ENCODE measurements at places on chromosomes 6 and 20.

DNA sequence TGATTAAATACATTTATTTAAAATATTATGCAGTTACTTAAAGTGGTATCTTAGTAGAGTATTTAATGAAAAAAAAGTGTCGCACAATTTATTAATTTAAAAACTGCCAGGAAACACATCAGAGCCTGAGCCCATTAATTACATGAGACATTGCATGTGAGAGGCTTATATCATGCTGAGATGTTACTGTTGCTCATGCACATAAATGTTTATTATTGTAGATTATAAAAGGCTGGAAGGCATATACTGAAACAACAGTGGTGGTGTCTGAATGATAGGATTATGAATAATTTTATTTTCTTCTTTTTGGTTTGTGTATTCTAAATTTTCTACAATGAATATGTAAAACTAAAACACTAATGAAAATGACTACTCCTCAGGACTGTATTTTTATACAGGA, 45.7 kb upstream of the TXNDC5 start:
- no peak for DNase-seq

DNA sequence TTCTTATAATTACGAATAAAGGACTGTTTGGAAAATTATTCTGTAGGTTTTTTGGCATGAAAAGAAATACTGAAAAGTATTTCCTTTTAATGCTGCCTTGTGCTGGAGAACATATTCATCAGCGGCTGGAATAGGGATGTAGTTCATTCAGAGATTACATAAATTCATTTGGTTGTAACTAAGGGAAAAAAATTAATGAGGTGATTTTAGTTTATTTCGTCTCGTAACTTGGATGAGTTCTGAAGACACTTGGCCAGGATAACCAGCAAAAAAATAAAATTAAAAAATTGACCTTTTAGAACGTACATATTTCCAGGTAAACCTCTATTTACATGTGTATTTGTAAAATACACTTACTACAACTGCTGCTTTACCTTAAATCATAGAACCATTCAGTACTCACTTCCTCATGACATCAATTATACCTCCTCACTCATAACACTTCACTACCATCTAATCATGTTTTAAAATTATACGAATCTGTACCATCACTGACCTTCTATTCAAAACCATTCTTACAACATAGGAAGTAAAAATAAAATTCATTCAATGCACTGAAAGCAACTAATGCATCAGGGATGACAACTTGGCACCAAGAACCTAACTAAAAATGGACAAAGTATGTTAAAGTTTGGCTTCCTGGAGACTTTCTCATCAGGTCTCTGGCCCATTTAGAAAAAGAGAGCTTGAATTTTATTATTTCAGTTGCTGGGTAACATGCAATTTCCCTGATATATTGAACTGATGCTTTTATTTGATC, 17.2 kb downstream of the KLHL31 start:
- no peak for DNase-seq

DNA sequence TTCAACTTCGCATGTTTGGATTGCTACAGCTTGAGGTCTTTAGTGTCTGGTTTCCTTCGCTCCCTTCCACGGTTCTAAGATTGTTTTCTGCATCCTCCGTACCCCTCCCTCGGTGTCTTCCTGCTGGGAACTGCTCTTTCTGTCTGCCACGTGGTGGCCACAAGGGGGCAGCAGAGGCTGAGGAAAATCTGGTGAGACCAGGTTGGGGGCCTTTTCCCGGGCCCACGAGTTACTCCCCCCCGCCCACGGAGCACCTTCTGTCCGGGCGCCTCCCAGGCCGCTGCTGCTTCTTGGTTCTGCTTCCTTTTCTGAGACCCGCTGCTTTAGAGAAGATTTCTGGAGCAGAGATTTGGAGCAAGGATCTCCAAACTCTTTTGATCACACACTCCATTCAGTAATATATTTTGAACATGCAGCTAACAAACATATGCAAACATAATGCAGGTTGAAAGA, 21.1 kb upstream of the NOTCH4 start:
- peak; percentile 71 for DNase-seq

DNA sequence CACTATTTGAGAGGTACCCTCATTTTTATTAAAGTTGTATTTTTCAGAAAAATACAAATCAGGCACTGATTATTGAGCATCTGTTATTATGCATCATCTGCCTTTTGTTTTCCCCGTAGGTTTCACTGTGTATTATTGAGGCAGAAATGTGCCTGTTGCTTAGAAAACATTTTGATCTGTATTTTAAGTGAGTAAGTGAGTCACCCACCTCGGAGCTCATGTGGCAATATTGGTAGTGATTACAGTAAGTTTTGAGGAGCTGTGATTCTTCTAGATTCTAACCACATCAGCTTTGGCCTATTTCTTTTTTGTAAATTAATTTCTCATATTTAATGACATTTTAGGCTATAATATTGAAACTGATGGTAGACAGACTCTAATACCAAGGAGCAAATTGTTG, 59.6 kb upstream of the LAMP5 start:
- DNase-seq, result no peak

DNA sequence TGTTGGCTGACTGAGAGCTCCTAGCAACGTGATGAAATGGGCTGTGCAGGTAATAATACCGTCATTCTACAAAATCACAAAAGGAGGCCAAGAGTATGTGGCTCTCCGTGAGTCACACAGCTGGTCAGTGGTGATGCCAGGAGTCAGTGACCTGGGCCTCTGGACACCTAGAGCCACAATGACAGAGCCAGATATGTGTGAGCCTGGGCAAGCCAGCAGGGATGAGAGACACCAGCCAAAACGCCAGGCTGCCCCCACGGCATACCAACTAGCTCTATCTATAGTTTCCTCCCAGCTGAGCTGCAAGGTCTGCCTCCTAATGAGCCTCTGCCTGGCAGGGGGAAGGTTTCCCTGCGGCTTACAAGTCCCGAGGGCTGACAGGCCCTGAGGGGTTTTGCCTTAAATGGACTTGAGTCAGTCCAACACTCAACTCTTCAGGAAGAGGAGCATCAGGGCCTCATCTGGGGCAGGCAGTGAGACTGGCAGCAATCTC, 70.0 kb downstream of the CPNE5 start:
- DNase-seq, result no peak

DNA sequence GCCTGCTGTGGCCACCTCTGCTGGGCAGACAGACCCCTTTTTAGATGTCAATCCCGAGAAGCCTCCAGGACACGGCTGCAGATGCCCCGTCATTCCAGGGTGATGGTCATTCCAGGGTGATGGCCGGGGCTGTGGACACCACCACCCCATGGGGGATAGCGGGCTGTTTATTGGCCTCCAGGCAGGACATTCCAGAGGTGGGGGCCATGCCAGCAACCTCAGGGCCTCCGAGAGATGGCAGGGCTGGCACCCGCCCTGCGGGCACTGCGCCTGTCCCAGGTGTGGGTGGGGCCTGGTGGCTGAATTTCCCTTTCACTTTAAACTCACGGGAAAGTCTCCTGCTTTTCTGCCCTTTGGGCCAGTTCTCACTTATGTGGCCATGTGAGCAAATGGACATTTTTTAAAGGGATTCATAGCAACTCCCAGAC, 14.5 kb downstream of the COL9A3 start:
- DNase-seq, result no peak

- no peak for DNase-seq
These were observed 43.5 kb downstream of the NT5E start for GRCh38 chr6:85493389-85493788.

DNA sequence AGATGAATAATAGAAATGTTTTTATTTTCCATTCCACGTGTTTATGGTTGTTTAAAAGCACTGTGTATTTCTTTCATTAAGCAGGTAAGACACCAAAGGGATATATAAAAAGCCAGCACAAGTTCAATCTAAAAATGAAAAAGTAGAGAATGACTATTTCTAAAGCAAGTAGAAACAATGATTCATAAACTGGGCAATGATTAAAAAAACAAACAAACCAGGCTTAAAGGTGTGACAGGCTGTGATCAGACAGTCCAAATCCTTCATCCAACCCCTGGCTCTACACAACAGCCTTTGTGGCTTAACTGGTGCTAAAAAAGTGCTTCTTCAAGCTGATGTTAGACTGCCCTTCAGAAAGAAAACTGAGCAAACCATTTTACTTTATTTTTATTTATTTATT, 45.7 kb upstream of the TSHZ2 start:
- DNase-seq, result no peak

- DNase-seq, result no peak
These were observed 22.9 kb downstream of the PPP1R3G start for GRCh38 chr6:5108068-5108467.

- no peak for DNase-seq
These were observed at the start of gene BCAS1 for GRCh38 chr20:54070187-54070987. Gene BCAS1 (minus strand): TSS chr20:54070594. CDS start chr20:54058718, 11,876 bp downstream.

DNA sequence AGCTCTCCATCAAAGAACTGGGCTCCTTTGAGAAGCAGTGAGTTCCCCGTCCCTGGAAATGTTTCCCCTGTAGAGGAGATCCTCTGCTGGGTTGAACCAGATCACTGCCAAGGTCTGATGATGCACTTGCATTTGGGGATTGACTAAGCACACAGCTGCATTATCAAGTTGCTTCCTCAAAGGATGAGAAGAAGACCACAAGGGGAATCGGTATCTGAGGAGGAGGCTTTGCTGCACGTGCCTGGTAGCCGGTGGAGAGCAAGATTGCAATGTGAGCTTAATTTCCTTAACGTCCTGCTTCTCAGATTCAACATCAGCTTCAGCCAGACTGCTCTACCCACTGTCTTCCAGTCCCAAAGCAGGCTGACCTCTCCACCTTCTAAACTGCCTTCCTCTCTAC, 128.8 kb upstream of the STMND1 start:
- DNase-seq, result no peak

- DNase-seq, result no peak
These were observed 10.9 kb upstream of the NCOA3 start for GRCh38 chr20:47490795-47491194.

DNA sequence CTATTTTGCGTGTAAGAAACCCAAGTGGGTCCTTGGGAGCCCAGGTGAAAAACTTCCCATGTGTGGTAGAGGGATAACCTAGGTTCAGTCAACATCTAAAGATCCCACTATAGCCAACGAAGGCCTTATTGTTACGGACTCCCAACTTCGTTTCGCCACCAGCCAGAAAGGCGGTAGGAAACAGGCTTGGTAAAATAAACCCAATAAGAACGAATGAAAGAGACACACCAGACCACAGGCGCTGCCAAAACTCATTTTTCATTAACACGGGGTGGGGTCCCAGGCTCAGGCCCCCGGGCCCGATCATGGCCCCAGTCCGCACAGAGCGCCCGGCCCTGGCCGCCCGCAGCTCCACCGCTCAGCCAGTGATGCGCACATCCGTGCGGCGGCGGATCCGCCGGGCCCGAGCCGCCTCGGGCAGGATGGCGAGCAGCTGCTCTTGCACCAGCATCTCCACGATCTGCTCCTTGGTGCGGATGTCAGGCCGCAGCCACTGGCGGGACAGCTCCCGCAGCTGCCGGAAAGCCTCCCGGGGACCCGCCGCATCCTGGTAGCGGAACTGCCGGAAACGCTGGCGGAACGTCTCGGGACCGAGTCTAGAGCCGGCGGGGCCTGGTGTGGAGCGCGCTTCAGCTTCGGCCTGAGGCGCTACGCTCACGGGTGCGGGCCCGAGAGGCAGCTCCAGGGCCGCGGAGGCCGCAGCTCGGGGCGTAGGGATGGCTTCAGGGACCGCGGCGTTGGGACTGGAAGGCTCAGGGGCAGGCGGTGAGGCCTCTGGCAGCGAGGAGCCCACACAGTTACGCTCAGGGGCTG, 709 bp downstream of the SCAND1 start:
- peak; percentile 63 for DNase-seq

GRCh38 chr20:5797843-5798462, 47.8 kb downstream of the SHLD1 start:
- no peak for DNase-seq

GRCh38 chr6:51396583-51396982, 577.9 kb downstream of the TFAP2B start:
- no peak for DNase-seq

- peak; percentile 68 for DNase-seq
These were observed 15.2 kb upstream of the ZNF335 start for GRCh38 chr20:45987108-45987780.

GRCh38 chr20:59661621-59662020, 57.3 kb downstream of the PHACTR3 start:
- no peak for DNase-seq

DNA sequence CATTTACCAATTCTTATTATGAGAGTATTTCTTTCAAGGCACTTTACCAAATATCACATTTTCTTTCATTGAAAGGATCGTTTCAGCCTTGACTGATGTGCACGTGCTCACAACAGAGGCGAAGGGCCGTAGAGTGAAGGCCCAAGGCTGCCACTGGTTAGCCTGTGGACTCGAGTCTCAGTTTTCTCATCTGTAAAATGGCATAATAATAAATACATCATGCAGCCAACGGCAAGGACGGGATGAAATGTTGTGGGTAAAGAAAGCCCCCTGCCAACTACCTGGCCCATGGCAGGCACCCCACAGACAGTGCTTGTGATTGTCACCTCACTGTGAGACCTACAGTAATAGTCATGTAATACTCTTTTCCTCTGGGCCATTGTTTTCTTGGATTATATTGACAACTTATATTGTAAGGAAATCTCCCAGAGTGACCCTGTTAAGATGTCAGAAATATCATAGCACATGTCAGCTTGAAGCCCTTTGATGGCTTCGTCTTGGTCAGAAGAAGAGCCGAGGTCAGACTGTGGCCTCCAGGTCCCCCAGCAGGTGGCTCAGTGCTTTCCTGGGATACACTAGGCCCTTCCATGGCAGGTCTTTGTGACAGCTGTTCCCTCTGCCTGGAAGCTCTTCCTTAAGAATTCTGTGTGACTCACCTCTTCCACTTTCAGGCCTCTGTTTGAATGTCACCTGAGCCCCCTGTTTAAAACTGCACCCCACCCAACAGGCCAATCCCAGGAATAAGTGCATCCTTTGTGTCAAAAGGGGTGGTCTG, 36.3 kb downstream of the FAM50B start:
- no peak for DNase-seq

GRCh38 chr6:136624347-136624746, 74.1 kb upstream of the MAP7 start:
- no peak for DNase-seq

DNA sequence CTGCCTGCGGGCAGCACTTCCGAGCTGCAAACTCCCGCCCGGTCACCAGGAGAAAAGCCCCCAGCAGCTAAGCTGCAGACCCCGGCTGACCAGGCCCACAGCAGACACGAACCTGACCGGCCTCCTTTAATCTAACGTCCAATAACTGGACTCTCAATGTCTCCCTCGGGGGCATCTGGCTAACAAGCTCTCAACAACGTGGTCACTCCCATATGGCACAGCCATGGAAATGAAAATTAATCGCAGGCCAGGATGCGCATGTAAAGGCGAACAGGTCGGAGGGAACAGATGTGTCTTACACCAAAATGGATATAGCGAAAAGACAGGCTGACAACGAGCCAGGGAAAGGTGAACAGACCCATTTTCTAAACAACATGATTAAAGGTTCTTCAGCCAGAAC, 44.4 kb upstream of the SMOC2 start:
- DNase-seq, result no peak

DNA sequence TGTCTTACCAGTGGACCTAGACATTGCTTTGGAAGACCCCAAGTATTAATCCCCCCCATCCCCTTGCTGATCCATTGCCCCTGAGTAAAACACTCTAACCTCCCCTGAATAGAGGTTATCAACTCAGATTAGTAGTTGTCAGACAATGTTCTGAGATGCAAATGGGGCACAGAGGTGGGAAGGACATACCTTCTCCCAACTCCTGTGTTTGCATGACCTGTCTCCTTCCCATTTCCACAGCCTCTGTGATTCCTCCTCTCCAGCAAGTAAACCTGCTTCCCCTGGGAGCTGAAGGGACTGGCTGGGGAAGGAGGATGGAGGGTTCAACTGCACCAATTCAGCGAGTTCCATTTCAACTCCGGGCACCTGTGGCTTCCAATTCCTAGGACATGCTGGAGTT, 199.8 kb upstream of the SASH1 start:
- DNase-seq, result no peak
